ENCODE measurements at places on chromosomes 12 and 14.
A peak's percentile ranks its signal among the peaks of the same experiment; 100 is the strongest.

DNA sequence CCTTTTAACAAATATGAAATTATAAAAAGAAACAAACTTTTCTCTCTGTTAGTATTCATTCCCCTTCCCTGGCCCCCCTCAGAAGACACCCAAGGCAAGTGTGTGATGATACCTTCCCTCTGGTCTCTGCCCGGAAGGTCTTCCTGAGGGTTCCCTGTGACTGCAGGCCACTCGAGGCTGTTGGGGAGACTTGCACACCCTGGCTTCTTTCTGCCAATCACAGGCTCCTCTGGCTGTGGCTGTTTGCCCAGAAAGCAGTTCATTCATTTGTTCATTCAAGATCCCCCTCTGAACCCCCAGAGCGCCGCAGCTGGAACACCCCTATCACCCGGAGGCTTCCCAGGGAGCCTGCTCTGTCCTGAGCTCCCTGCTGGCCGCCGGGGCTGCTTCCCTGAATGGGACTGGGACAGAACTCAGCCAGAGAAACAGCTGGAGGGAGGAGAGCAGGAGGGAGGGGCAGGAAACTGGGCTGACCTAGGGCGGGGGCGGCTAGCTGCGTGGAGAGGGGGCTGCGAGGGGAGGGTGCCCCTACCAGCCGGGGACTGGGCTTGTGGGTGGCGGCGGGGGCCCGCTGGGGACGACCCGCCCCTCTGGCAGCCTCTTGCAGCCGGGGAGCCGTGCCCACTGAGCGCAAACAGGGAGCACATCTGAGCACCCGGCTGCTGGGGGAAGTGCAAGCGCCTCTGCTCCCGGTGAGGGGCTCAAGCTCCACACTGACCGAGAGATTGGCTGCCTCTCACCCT, at the start of gene CMKLR1:
CMKLR1 (minus strand) TSS at position 397 of the 743 bp plus-strand sequence. CDS start 45,720 bp downstream, outside the sequence.
- no peak for DNase-seq

GRCh38 chr12:95630496-95630895, 79.2 kb upstream of the USP44 start:
- no peak for DNase-seq

- DNase-seq: no peak
Observed at GRCh38 chr14:102696332-102696731, 80.9 kb upstream of the TRAF3 start.

DNA sequence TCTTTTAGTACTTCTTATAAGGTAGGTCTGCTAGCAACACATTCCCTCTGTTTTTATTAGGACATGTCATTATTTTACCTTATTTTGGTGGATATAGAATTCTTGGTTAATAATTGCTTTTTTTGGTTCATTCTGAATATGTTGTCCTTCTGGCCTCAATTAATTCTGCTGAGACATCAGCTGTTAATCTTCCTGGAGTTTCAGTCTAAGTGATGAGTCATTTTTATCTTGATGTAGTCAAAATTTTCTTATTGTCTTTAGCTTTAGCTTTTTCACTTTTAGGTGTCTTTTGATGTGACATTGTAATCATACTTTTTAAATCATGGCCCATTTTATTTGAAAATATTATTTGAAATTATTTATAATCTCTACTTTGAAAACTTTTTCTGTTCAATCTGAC, 104.9 kb upstream of the PMCH start:
- no peak for DNase-seq

GRCh38 chr12:90710711-90711110, 244.3 kb downstream of the CCER1 start:
- no peak for DNase-seq

DNA sequence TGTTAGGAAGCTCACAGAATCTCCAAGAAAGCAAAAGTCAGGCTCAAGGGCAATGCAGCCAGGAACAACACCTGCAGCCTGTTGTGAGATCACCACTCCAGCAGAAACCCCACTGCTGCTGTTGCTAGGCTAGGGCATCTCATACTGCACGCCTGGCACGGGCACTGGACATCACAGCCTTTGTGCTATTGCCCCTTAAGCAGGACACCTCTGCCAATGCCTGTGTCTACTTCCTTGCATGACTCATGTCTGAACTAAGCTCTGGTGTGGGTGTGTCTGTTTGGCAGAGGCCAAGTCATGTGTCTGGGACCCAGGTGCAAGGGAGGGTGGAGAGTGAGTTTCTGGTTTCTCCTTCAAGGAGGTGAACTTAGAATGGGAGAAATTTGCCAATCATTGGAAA, 10.0 kb upstream of the DDX47 start:
- peak; percentile 98 for DNase-seq

- peak; percentile 62 for DNase-seq
Observed at GRCh38 chr14:23569443-23570151, 2.0 kb upstream of the AP1G2 start.

Data from SW480 (cell line).